Tibial nerve (tissue), 4 donors: ENCODE measurements at places on chromosomes 3 and 15. TPM values are rescaled to one million over a fixed set of nuclear protein-coding genes. Genes with fewer than 3 reads are reported as not detected.

PLSCR2 gene
- not detected for total RNA-seq

- H3K27ac ChIP-seq = no peak overlapping the region
- H3K27me3 ChIP-seq = no peaks in the 10 kb centered on the region
- H3K4me3 ChIP-seq = no peak overlapping the region
- DNase-seq = no peak
Observed at GRCh38 chr3:28947751-28948150, 333.1 kb upstream of the RBMS3 start.

GRCh38 chr15:30939161-30939560 lies 35.4 kb downstream of the FAN1 start:
- no peak overlapping the region for H3K4me3 ChIP-seq
- no peak for DNase-seq
- H3K4me1 ChIP-seq = no peaks in the 10 kb centered on the region
- H3K27ac ChIP-seq = no peak overlapping the region
- no peaks in the 10 kb centered on the region for H3K27me3 ChIP-seq

- no peaks in the 10 kb centered on the region for H3K36me3 ChIP-seq
- H3K27me3 ChIP-seq = no peaks in the 10 kb centered on the region
- H3K4me3 ChIP-seq = no peak overlapping the region
- DNase-seq = no peak
Observed at GRCh38 chr3:126907557-126907956, 75.4 kb upstream of the PLXNA1 start.

DNA sequence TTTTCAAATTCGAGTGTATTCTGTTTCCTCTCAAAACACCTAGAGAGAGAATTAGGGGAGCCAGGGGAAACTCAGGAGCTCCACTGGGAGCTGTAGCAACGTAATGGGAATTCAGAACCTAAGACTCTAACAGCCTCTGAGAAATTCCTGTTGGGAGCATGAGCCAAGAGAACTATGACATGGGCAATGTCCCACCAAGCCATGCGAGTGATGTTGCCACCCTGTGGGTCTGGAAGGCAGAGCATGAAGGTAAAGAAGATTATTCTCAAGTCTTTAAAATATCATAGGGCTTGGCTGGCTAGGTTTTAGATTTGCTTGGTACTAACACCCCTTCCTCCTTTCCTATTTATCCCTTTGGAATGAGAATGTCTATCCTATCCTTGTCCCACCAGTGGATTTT lies 392.6 kb upstream of the ADAMTS9 start:
- no peaks in the 10 kb centered on the region for H3K27me3 ChIP-seq
- H3K36me3 ChIP-seq = no peaks in the 10 kb centered on the region
- no peaks in the 10 kb centered on the region for H3K4me1 ChIP-seq
